ENCODE measurements at places on chromosomes 1 and 21. TPM values are rescaled to one million over a fixed set of nuclear protein-coding genes. Genes with fewer than 3 reads are reported as not detected.

TTC22 gene
- 10.6 TPM for total RNA-seq

OR2T35 gene
- not detected for total RNA-seq

CSMD2 gene
- 0.11 TPM for total RNA-seq

HFM1 gene
- not detected for total RNA-seq

CELSR2 gene
- total RNA-seq: 16.9 TPM

FYB2 gene
- total RNA-seq: not detected

GNB1 gene
- total RNA-seq: 125 TPM

OR2L5 gene
- not detected for total RNA-seq

GNAT2 gene
- total RNA-seq: not detected

NR1I3 gene
- not detected for total RNA-seq

TEX38 gene
- not detected for total RNA-seq

TMCC2 gene
- total RNA-seq: 1.8 TPM

HSD3B1 gene
- total RNA-seq: not detected

ETV3L gene
- total RNA-seq: not detected

C1orf210 gene
- 2.8 TPM for total RNA-seq

FCGR3A gene
- total RNA-seq: not detected

TNNT2 gene
- not detected for total RNA-seq

TTLL10 gene
- not detected for total RNA-seq

RAVER2 gene
- 5.9 TPM for total RNA-seq

DEDD gene
- 21.9 TPM for total RNA-seq

LCE1B gene
- 0.11 TPM for total RNA-seq

OLIG2 gene
- not detected for total RNA-seq

ZYG11A gene
- total RNA-seq: 0.91 TPM

UBE2U gene
- not detected for total RNA-seq

GJA8 gene
- total RNA-seq: not detected

CAMK1G gene
- total RNA-seq: not detected

CLIC6 gene
- total RNA-seq: not detected

UMODL1 gene
- not detected for total RNA-seq

PAQR6 gene
- total RNA-seq: 0.30 TPM

ZFP69B gene
- total RNA-seq: 3.6 TPM

SYF2 gene
- 32.6 TPM for total RNA-seq

Data from hair follicular keratinocyte (primary cell).